ENCODE measurements at places on chromosomes 5 and 9. TPM values are rescaled to one million over a fixed set of nuclear protein-coding genes. Genes with fewer than 3 reads are reported as not detected.

C7 gene
- 3.2 TPM for total RNA-seq

DCP2 gene
- total RNA-seq: 68.5 TPM

CDKN2B gene
- total RNA-seq: 3.8 TPM

SLC31A1 gene
- total RNA-seq: 13.4 TPM

MYORG gene
- total RNA-seq: 32.1 TPM

UBAP1 gene
- 64.1 TPM for total RNA-seq

TSSK1B gene
- not detected for total RNA-seq

FOXD4 gene
- total RNA-seq: 0.57 TPM

NMRK1 gene
- total RNA-seq: 13.9 TPM

DIMT1 gene
- total RNA-seq: 13.4 TPM

EGFLAM gene
- total RNA-seq: 1.2 TPM

TRIM36 gene
- 40.8 TPM for total RNA-seq

MRRF gene
- 34.0 TPM for total RNA-seq

GPSM1 gene
- 69.9 TPM for total RNA-seq

DROSHA gene
- 91.5 TPM for total RNA-seq

ZNF454 gene
- 10.2 TPM for total RNA-seq

LRRC8A gene
- total RNA-seq: 82.4 TPM
